ENCODE measurements at places on chromosomes 6 and 20.
A peak's percentile ranks its signal among the peaks of the same experiment; 100 is the strongest.

GRCh38 chr6:19831358-19831757 lies 5.8 kb upstream of the ID4 start:
- DNase-seq, result no peak

DNA sequence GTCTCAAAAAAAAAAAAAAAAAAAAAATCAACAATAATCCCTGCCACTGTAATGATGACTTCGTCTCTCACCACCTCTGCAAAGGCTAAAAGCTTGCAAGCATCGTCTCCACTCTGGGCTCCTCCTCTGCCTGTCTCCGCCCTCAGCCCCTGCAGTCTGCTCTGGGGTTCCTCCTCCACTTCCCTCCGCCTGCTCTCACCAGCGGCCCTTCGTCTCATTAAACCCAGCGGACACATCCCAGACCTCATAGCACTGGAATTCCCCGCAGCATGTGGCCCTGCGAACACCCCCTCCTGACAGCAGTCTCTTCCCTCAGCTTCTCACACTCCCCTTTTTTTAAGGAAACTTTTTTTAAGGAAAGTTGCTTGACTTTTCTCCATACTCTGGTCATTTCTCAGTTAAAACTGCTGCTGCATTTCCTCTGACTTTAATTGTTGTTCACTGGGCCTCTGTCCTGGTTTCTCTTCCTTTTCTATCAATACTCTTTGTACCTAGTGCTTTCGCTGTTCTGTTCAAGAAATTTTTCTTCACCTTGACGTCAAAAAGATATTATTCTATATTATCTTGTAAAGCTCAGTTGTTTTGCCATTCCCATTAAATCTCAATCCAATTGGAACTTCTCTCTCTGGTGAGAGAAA lies 70.9 kb upstream of the PLEKHG1 start:
- no peak for DNase-seq

GRCh38 chr6:109076377-109076776 lies 18.3 kb downstream of the SESN1 start:
- no peak for DNase-seq

DNA sequence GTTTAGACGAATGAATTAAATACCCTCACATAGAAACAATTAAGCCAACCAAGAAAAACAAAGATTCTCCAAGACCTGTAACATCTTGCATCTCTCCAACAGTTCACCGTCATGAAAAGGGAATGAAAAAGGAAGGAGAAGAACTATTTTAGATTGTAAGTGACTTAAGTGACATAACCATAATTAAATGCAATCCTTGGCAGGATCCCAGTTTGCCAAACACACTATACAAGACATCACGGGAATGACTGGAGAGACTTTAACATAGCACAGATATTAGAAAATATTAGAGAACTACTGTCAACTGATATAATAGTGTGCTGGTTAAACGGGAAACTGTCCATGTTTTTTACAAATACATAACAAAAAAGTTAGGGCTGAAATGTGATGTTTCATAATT lies 22.2 kb downstream of the EPB41L2 start:
- no peak for DNase-seq

DNA sequence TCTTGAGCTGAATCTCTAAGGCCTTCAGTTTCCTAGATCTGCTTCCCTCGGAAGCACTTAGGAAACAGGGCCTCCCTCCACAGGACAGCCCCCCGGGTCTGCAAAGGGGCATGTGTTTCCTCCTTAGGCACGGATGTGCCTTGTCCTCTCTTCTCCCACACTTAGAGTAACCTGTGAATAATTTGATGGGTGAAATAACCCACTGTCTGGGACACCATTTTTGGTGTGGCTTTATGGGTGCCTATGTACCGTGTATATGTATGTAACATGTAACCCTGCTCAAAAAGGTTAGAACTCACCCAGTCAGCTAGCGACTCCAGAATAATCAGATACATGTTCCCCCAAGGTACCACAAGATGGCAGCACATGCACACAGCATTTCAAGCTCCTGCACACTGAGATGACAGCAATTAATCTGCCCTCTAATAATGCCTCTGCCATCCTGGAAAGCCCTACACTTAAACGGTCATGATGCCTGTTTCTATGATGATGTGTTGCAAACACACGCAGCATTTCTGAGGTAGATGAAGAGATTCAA lies 212.0 kb upstream of the PROKR2 start:
- DNase-seq, result peak; percentile 67

DNA sequence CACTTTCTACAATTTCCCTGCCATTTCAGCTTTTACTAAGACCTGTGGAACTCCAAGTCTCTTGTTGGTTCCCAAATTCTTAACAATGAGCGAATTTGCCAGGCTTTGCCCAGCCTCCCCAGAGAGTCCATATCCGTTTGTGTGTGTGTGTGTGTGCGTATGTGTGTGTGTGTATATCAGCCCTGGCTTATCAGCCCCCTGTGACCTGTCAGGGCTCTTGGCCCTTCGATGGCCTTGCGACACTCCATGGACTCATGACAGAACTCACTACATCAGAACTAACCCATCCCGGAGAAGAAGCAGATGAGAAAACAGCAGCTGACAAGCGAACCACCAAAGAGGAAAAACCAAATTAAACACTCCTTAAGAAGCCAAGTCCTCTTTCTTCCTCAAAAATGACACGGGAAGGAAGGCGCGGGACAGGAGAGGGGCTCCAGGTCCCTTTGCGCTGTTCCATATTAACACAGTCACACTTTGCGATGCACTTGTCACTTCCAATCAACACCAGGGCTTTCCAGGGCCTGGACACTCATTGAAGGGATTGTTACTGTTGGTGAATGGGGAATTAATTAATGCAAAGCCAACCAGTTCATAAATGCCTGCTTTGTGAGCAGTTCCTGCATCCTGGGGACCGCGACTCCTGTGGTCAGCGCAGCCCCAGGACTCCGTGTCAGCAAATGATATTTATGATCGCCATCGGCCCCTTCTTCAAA lies 524.0 kb downstream of the CD83 start:
- DNase-seq, result no peak

- no peak for DNase-seq
These were observed 14.7 kb upstream of the SIM1 start for GRCh38 chr6:100479179-100480035.

GRCh38 chr20:32761831-32762753 lies at the start of gene DNMT3B:
TSS of gene DNMT3B (plus strand) at chr20:32762385. CDS start at chr20:32780324, 17,939 bp downstream.
- peak; percentile 81 for DNase-seq

DNA sequence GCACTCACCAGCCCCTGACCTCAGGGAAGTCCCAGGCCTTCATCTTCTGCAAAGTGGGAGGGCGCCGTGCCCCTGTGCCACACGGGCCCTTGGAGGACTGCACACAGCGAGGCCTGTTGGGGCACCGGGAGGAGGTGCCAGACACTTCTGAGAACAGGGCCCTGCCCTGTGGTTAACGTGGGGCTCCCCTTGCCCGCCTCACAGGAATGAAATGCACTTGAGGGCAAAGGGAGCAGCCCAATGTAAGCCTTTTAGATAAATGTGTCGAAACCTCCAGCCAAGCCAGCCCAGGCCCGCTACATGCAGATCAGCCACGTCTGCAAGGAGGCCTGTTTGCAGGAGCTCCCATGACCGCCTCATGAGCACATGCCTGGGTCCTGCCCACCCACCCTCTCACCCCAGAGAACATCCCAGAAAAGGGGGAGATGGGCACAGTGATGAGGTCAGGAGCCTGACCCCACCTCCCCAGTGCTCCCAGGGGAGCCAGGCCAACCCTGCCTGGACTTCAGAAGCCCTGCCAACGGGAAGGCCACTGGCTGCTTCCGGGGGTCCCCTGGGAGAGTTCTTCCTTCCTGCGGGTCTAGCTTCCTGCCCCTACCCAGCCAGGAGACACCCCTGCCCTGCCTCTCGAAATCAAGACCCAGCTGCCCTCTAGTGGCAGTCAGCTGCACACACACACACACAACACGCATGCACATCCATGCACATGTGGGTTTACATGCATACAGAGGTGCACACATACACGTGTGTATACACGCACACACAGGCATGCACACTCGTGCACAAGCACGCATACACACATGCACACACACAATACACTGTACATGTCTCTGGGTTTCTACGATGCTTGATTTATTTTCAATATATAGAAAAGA lies 178.7 kb downstream of the TAF4 start:
- peak; percentile 45 for DNase-seq

DNA sequence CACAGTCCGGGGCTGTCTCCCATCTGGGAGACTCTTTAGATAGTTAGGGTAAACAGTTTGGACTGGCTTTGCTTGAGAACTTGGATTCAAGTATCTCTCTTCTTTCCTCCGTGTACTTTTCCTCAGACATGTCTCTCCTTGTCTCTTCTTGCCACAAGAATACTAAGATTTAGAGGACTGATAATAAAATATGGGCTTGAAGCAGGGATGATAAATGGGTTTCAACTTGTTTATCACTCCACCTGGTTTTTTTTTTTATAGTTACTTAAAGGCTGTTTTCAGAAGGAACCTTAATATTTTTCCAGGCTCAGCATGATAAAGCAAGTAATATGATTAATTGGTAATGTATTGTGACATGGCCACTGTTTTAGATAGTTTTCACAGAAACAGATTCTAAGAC lies 40.9 kb upstream of the KIF13A start:
- no peak for DNase-seq

- DNase-seq, result no peak
These were observed 12.2 kb downstream of the TREM1 start for GRCh38 chr6:41274256-41274655.

DNA sequence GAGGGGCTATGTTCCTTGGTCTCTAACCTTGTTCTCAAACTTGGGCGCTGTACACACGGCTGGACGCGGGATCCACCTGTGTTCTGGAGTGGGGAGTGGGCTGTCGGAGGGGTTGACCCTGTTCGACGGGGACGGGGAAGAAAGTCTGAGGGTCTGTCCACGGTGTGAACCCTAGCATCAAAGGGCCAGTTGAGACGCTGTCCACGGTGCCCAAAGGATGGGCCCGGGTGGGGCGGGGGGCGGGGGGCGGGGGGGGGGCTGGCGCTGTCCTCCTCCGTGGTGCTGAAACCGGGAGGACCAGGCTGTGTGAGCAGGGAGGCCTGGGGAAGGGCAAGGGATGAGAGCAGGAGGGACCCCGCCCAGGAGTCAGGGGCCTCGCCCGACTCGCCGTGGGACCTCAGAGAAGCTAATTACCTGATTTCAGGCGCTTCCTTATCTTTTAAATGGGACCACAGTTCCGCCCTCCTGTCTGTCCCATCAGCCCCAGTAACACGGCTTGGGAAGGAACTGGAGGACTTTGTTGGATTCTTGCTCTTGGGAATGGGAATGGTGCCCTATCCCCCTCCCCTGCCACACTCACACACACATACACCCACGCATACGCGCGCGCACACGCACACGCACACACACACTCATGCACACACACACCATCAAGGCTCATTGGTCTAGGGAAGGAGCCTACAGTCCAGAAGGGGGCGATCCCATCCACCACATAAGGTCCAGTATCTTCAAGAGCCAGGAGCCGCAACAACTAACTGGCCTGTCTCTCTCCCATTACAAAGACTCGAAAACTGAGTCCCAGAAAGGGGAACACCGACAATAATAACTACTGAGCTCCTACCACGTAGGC lies 1.0 kb upstream of the VSTM2L start:
- DNase-seq, result peak; percentile 44

- peak; percentile 8 for DNase-seq
These were observed 401 bp upstream of the B3GALT4 start for GRCh38 chr6:33276581-33276863.

GRCh38 chr6:72560721-72561593 lies 60.9 kb upstream of the KCNQ5 start:
- DNase-seq, result no peak

GRCh38 chr20:37265152-37265551 lies 3.5 kb upstream of the GHRH start:
- no peak for DNase-seq

- DNase-seq, result no peak
These were observed 51.9 kb downstream of the MAFB start for GRCh38 chr20:40637176-40637575.

- DNase-seq, result no peak
These were observed 2.8 kb downstream of the CCN5 start for GRCh38 chr20:44717986-44718385.

DNA sequence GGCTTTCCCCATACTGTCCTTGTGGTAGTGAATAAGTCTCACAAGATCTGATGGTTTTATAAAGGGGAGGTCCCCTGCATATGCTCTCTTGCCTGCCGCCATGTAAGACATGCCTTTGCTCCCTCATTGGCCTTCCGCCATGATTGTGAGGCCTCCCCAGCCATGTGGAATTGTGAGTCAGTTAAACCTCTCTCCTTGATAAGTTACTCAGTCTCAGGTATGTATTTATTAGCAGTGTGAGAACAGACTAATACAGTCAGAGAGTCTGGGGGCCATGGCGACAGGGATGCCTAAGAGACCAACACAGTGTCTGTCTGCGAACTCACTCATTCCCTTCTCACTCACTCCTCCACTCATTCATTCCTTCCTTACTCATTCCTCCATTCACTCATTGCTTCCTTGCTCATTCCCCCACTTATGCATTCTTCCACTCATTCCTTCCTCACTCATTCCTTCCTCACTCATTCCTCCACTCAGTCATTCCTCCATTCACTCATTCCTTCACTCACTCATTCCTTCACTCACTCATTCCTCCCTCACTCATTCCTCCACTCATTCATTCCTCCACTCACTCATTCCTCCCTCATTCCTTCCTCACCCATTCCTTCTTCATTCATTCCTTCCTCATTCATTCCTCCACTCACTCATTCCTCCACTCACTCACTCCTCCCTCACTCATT lies 137.5 kb upstream of the AGPAT4 start:
- DNase-seq, result no peak

- DNase-seq, result no peak
These were observed 110.4 kb downstream of the RIN2 start for GRCh38 chr20:19868441-19868840.

DNA sequence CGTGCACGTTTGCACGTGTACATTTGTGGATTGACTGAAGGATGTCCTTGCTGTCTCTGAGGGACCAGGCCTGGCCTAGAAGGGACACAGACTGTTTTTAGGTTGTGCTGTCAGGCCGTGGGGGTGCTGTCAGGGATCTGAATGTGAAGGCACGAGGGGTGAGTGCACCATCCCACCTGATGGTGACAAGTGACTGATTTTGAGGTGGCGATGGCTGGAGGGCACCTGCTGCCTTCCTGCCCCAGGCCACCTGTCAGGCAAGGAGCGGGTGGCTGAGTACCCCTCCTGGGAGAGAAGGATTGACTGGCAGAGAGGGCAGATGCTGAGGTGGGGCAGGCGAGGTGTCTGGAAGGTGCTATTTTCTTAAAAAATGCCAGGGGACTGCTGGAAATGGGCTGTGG lies 1.2 kb downstream of the RAB44 start:
- DNase-seq, result no peak

- no peak for DNase-seq
These were observed 4.2 kb downstream of the SYNDIG1 start for GRCh38 chr20:24473435-24474223.
